ENCODE measurements at places on chromosomes 6 and 20. TPM values are rescaled to one million over a fixed set of nuclear protein-coding genes. Genes with fewer than 3 reads are reported as not detected.

ZNF391 gene
- 6.2 TPM for total RNA-seq

DLL1 gene
- 11.3 TPM for total RNA-seq

PI16 gene
- 1.2 TPM for total RNA-seq

TNFRSF21 gene
- total RNA-seq, result 45.2 TPM

GLP1R gene
- 1.6 TPM for total RNA-seq

UBE2J1 gene
- 57.2 TPM for total RNA-seq

LRP11 gene
- total RNA-seq, result 41.3 TPM

PXDC1 gene
- 11.1 TPM for total RNA-seq

MEI4 gene
- 2.1 TPM for total RNA-seq

CALHM4 gene
- 0.46 TPM for total RNA-seq

SIRPB2 gene
- total RNA-seq, result 0.69 TPM

TENT5A gene
- total RNA-seq, result 13.1 TPM

MUCL3 gene
- not detected for total RNA-seq

MTFR2 gene
- 0.92 TPM for total RNA-seq

ULBP1 gene
- total RNA-seq, result 0.23 TPM

TSPO2 gene
- total RNA-seq, result not detected

GGTLC1 gene
- total RNA-seq, result not detected

HSPA12B gene
- total RNA-seq, result 3.2 TPM

FGD2 gene
- total RNA-seq, result 3.2 TPM

PACSIN1 gene
- 13.6 TPM for total RNA-seq

C6orf141 gene
- 1.6 TPM for total RNA-seq

ENPP1 gene
- 3.0 TPM for total RNA-seq

FRMD1 gene
- not detected for total RNA-seq

ID4 gene
- total RNA-seq, result 309 TPM

TTBK1 gene
- total RNA-seq, result 16.8 TPM

NMBR gene
- 9.7 TPM for total RNA-seq

TREM1 gene
- not detected for total RNA-seq

RGS17 gene
- 81.2 TPM for total RNA-seq

PCK1 gene
- not detected for total RNA-seq

GABBR1 gene
- 175 TPM for total RNA-seq

ALDH5A1 gene
- total RNA-seq, result 43.6 TPM

ZC2HC1B gene
- total RNA-seq, result not detected

SLC13A3 gene
- total RNA-seq, result 6.9 TPM

EDN1 gene
- 4.6 TPM for total RNA-seq

SUMO4 gene
- total RNA-seq, result 6.7 TPM

OR2B6 gene
- not detected for total RNA-seq

ECT2L gene
- 1.2 TPM for total RNA-seq

SRMS gene
- total RNA-seq, result not detected

HSPA1L gene
- total RNA-seq, result 8.1 TPM

KIF25 gene
- total RNA-seq, result not detected

THBD gene
- 1.8 TPM for total RNA-seq

DPPA5 gene
- total RNA-seq, result not detected

LGSN gene
- under 0.01 TPM for total RNA-seq

DEFB132 gene
- not detected for total RNA-seq
